Ovary (tissue), 10 donors: ENCODE measurements at places on chromosomes 5 and 9. TPM values are rescaled to one million over a fixed set of nuclear protein-coding genes. Genes with fewer than 3 reads are reported as not detected.

Gene UTP15
- total RNA-seq = 28.0 TPM

GRCh38 chr9:27514551-27514950 is 9.5 kb upstream of the IFNK start:
- H3K36me3 ChIP-seq = no peaks in the 10 kb centered on the region
- DNase-seq = no peak
- H3K27ac ChIP-seq = no peak overlapping the region
- H3K4me3 ChIP-seq = no peak overlapping the region
- H3K27me3 ChIP-seq = no peaks in the 10 kb centered on the region

GRCh38 chr5:102959055-102959454 is 160.9 kb downstream of the GIN1 start:
- DNase-seq = no peak
- no peak overlapping the region for H3K4me3 ChIP-seq
- no peaks in the 10 kb centered on the region for H3K36me3 ChIP-seq
- no peaks in the 10 kb centered on the region for H3K4me1 ChIP-seq
- H3K27ac ChIP-seq = no peak overlapping the region

DNA sequence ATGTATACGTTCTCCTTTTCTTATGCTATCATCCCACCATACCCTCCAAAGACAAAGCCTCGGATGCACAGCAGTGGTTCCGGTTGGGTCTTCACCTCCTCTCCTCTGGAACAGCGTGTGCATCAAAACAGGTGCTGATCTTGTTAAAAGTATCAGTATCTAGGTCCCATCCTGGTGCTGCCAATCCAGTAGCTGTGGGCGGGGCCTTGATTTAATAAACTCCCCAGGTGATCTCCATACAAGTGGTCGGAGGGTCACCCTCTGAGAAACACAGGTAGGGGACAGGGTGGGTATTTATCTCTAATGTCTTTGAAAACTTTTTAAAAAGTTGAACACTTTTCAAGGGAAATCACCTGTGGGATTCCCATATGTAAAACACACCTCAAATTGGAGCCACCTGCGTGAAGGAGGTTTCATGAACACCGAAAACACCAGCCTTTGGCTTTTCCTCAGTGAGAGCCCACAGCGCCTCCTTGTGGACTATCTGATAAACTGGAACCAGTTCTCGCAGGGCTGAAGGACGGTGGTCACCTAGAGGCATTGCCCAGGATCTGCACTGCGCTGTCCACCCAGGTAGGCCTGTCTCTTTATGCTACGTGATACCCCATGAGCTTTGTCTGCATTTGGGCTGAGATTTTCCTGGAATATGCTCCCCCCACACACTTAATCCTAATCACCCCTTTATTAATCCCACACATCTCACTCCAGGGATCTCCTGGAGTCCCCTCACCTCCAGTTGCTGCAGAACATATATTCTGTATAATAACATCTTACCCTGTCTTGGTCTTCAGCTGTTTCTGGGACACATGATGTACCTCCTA is 80.5 kb upstream of the EPB41L4B start:
- no peak overlapping the region for H3K4me3 ChIP-seq
- H3K27ac ChIP-seq = no peak overlapping the region
- no peaks in the 10 kb centered on the region for H3K27me3 ChIP-seq

GRCh38 chr9:134225816-134226215 is 61.5 kb upstream of the RNU6ATAC start:
- no peak overlapping the region for H3K27ac ChIP-seq
- DNase-seq = no peak
- peaks cover 24% of the 10 kb centered on the region for H3K4me1 ChIP-seq
- no peaks in the 10 kb centered on the region for H3K36me3 ChIP-seq
- H3K4me3 ChIP-seq = no peak overlapping the region

- H3K27me3 ChIP-seq = no peaks in the 10 kb centered on the region
- peaks cover 3% of the 10 kb centered on the region for H3K4me1 ChIP-seq
- DNase-seq = no peak
These were observed 351.5 kb upstream of the KCNN2 start for GRCh38 chr5:114010362-114010761.

DNA sequence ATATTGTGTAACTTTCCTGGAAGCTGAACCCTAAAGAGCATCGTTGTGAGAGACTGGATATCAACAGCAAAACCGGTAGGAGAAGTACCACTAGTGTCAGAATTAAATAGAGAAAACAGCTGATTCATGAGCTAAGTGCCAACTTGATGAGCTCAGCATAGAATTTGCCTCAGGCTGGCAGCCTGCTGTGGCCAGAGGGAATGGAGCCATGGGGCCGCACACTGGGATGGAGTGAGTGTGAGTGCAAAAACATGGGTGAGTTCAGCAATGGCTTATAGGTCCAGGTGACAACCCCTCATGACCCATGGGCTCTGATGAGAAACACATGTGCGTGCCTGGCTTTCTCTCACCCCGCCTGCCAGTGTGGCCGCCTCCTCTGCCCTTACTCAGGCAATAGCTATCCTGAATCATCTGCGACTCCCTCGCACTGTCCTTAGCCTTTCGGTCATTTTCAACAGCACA is 25.4 kb downstream of the ADAMTS16 start:
- no peaks in the 10 kb centered on the region for H3K27me3 ChIP-seq
- H3K27ac ChIP-seq = no peak overlapping the region
- no peaks in the 10 kb centered on the region for H3K36me3 ChIP-seq
- H3K4me3 ChIP-seq = no peak overlapping the region

- no peak for DNase-seq
- H3K4me3 ChIP-seq = no peak overlapping the region
- no peak overlapping the region for H3K27ac ChIP-seq
- no peaks in the 10 kb centered on the region for H3K4me1 ChIP-seq
- H3K36me3 ChIP-seq = no peaks in the 10 kb centered on the region
These were observed 55.1 kb upstream of the TLR4 start for GRCh38 chr9:117649126-117649525.

Gene BARX1
- total RNA-seq = not detected

DNA sequence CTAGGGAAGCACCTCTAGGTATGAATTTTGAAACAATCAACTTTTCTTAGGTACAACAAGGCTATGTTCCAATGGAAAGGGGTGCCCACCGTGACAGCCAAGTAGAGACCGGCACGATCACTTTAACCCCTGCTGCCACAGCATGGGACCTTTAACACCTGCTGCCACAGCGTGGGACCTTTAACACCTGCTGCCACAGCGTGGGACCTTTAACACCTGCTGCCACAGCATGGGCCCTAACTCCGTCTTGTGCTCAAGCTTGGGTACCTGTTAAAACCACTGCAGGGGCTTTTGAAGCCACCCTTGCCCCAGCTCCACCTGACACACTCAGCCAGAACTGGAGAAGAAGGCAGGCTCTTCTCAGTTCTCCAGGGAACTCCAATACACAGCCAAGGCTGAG is 18.2 kb upstream of the MXD3 start:
- no peak for DNase-seq
- H3K4me3 ChIP-seq = no peak overlapping the region
- H3K27ac ChIP-seq = no peak overlapping the region
- no peaks in the 10 kb centered on the region for H3K4me1 ChIP-seq
- H3K27me3 ChIP-seq = no peaks in the 10 kb centered on the region
- no peaks in the 10 kb centered on the region for H3K36me3 ChIP-seq

GRCh38 chr9:69898714-69899209 is 78.1 kb downstream of the CFAP95 start:
- no peak overlapping the region for H3K4me3 ChIP-seq
- no peak for DNase-seq
- no peaks in the 10 kb centered on the region for H3K27me3 ChIP-seq
- H3K4me1 ChIP-seq = no peaks in the 10 kb centered on the region

- H3K4me3 ChIP-seq = no peak overlapping the region
- H3K4me1 ChIP-seq = no peaks in the 10 kb centered on the region
- H3K27ac ChIP-seq = no peak overlapping the region
- no peaks in the 10 kb centered on the region for H3K36me3 ChIP-seq
- H3K27me3 ChIP-seq = no peaks in the 10 kb centered on the region
These were observed 364.4 kb downstream of the GADD45G start for GRCh38 chr9:89969156-89969675.

DNA sequence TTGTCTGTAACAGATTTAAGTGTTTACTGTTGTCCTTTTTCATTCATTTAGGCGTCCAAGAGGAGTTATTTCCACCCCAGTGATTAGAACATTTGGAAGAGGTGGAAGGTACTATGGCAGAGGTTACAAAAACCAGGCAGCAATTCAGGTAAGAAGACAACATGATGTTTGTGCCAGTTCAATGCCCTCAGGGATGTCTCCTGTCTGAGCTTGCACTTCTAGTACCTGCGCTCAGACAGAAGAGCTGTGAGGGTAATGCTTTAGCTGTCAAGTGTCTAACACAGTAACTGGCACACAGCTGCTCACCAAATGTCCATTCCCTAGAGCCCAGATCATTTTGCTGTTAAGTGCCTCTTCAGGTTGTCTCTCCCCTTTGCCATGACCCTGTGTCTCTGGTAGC is 14.2 kb upstream of the PHF2 start:
- H3K36me3 ChIP-seq = no peaks in the 10 kb centered on the region
- no peaks in the 10 kb centered on the region for H3K27me3 ChIP-seq
- DNase-seq = no peak
- H3K27ac ChIP-seq = no peak overlapping the region
- H3K4me1 ChIP-seq = peaks cover 1% of the 10 kb centered on the region
- H3K4me3 ChIP-seq = no peak overlapping the region

GRCh38 chr5:159052401-159053011 is 47.2 kb downstream of the EBF1 start:
- no peaks in the 10 kb centered on the region for H3K36me3 ChIP-seq
- no peak overlapping the region for H3K27ac ChIP-seq
- no peak for DNase-seq
- no peaks in the 10 kb centered on the region for H3K27me3 ChIP-seq
- no peak overlapping the region for H3K4me3 ChIP-seq

DNA sequence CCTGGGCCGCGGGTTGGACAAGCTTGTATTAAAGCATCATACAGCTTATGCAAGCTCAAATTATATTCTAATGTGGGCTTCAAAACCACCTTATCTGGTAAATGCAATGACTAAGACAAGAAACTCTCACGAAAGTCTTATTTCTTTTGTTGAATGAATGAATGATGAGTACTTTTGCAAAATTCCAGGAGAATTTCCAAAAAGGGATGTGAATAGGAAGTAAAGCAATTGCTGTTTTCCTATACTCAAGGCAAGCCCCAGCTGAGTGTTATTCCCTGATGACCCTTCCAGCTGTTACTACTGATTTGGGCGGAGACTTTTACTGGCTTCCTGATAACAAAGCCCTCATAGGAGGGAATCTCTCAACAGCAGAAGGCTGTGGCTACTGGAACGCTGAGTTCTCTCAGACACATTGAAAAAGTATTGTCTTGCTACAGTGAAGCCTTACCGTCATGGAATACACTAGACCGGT is 162.8 kb downstream of the SREK1 start:
- DNase-seq = no peak
- H3K4me3 ChIP-seq = no peak overlapping the region
- H3K36me3 ChIP-seq = no peaks in the 10 kb centered on the region
- no peaks in the 10 kb centered on the region for H3K4me1 ChIP-seq
- no peaks in the 10 kb centered on the region for H3K27me3 ChIP-seq

- H3K4me1 ChIP-seq = no peaks in the 10 kb centered on the region
- no peaks in the 10 kb centered on the region for H3K27me3 ChIP-seq
- no peak overlapping the region for H3K27ac ChIP-seq
- peak; percentile 42 for DNase-seq
- H3K4me3 ChIP-seq = no peak overlapping the region
These were observed 99.9 kb downstream of the ANKRD18B start for GRCh38 chr9:33623658-33624586.

DNA sequence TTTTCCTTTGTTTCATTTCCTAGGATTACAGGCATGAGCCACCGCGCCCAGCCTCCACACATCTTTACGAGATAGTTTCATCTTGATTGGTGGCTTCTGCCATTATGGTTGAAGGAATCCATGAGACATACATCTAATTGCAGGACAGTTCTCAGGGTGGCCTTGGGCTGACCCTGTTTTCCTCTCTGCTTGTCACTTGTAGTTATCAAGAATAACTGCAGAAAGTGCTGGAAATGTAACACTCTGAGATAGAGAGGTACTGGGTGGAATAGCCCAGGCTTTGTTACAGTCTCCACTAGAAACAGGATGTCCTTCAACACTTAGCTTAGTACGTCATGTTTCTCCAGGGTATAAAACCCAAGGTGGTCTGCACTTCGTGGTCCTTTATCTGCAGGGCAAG is 10.7 kb downstream of the UGT3A2 start:
- no peak for DNase-seq
- no peaks in the 10 kb centered on the region for H3K36me3 ChIP-seq
- no peaks in the 10 kb centered on the region for H3K27me3 ChIP-seq
- no peaks in the 10 kb centered on the region for H3K4me1 ChIP-seq

DNA sequence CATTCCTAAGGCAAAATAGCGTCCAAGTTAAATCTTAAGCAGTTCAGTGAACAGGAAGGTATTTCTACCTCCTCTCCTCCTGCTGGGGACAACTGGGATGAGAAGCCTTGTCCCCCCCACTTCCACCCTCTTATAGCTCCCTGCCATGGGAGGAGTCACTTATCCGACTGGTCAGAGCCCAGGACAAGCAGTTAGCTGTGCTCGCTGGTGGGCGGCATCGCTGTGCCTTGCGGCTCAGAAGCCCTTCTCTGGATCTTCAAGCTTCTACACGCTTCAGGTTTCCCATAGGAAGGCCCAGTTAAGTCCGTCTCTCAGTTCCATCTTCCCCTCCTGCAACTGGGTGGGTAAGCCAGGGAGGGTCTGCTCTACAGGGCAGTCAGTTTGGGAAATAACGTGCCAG is 77.2 kb downstream of the PAX5 start:
- no peaks in the 10 kb centered on the region for H3K27me3 ChIP-seq
- no peak for DNase-seq
- no peak overlapping the region for H3K27ac ChIP-seq
- no peak overlapping the region for H3K4me3 ChIP-seq

DNA sequence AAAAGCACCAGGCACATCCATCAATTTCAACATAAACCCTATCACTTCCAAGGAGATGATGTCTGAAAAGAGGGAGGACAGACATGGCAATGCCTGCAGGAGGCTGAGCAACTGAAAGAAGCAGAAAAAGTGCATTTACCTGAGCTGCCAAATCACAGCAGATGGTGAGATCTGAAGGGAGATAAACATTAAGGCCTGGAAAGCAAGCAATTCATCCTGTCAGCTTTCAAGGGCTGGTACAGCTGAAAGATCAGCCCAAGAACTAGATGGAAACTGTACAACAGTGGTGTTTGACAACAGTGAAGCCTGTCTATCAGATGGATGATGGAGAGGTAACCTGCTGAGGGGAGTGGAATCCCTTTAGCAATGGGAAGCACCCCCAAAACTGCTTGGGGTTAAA is 433.2 kb upstream of the ZNF608 start:
- H3K4me3 ChIP-seq = no peak overlapping the region
- H3K27me3 ChIP-seq = no peaks in the 10 kb centered on the region
- no peaks in the 10 kb centered on the region for H3K36me3 ChIP-seq

- H3K27ac ChIP-seq = no peak overlapping the region
- no peaks in the 10 kb centered on the region for H3K4me1 ChIP-seq
- no peak for DNase-seq
- H3K36me3 ChIP-seq = no peaks in the 10 kb centered on the region
- H3K4me3 ChIP-seq = no peak overlapping the region
These were observed 48.3 kb upstream of the SPATA31E1 start for GRCh38 chr9:87834357-87834756.

DNA sequence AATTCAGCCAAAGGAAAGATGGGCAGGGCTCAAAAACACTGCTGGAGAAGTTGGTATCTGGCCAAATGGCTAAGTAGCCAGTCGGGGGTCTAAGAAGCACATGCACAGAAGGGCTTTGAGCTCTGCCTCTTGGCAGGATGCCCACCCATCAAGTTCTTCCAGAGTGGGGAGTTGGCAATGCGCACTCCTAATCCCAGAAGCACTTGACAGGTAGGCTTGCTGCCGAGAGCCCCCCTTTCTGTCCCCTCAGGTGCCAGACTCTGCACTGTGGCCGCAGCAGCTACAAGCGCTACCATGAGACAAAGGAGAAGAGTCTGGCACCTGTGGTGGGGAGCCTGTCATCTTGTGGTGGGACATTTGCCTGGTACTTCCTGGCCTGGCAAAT is 252.9 kb upstream of the SLC24A2 start:
- H3K27me3 ChIP-seq = no peaks in the 10 kb centered on the region
- H3K27ac ChIP-seq = no peak overlapping the region
- H3K4me3 ChIP-seq = no peak overlapping the region
- no peaks in the 10 kb centered on the region for H3K36me3 ChIP-seq
